ENCODE measurements at places on chromosomes 12 and 14.

DNA sequence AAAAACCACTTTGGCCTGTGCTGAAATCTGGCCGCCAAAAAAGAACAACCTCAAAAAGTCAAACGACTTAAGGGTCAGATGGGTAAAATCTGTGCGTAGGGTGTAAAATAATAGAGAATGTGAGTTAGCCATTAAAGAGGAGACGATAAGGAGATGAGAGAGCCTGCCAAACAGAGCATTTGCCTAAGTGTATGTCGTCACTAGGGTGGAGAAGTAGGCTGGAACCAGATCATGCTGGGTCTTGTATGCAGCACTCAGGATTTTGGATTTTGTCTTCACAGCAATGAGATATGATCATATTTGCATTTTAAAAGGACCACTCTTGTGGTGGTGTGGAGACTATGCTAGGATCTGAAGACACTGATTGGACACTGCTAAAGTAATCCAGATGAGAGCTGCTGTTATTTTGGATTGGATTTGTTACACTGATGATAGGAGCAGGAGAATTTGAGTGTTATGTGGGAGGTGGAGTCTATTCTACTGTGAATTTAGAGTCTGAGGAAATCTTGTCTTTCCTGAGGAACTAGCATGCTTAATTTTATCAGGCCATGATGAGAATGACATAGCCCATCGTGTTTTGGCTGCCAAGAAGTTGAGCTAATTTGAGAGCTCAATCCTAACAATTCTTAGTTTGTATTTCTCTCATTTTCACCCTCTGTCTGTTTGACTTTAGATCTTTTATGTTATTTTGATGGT, 24.8 kb upstream of the DBX2 start:
- DNase-seq, result no peak

GRCh38 chr14:68806526-68807147, 13.8 kb upstream of the ZFP36L1 start:
- no peak for DNase-seq

GRCh38 chr12:27845187-27845586, 65.2 kb upstream of the MANSC4 start:
- no peak for DNase-seq

GRCh38 chr12:112979041-112979680, 842 bp downstream of the OAS2 start:
- no peak for DNase-seq

DNA sequence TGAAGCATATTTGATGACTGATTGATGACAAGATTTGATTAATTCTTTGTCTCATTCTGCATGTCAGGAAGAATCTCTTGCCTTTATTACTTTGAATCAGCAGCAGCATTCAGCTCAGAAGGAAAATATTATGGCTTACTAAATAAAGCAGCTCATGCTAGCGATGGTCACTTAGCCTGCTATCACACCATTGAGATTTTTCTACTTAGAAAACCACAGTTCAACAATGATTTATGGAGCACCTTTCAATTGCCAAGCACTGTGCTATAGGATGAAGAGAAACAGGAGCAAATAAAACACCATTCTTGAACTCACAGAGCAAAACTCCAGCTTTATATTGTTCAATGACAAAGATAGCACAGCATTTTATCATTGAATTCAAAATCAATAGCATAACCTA, 197.7 kb downstream of the CPNE8 start:
- DNase-seq, result no peak

DNA sequence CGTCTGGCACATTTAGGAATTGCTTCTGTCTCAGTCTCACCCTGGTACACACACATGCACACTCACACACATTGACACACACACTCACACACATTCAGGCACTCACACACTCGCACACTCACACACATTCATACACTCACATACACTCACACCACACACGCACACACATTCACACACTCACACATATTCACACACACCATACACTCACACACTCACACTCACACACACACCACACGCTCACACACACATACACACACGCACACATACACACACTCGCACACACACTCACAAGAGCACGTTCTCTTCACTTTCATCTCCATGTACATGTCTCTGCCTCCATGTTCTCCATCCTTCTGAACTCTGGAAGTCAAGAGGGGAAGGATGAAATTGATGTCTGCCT, 23.1 kb upstream of the SMUG1 start:
- no peak for DNase-seq

DNA sequence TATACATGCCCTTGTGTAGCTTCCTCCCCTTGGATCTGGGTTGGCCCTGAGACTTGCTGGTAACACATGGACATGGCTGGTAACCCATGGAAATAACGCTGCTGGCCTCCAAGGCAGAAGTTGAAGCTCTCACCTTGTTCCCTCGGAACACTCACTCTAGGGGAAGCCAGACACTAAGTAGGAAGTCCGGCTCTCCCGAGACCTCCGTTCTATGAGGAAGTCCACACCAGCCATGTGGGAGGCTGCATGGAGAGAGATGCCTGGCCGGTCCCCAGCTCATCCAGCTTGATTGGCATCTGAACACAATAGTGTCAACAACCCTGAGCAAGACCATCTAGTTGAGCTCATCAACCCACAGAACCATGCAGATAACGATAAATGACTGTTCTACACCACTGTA, 39.7 kb upstream of the VRK1 start:
- no peak for DNase-seq

DNA sequence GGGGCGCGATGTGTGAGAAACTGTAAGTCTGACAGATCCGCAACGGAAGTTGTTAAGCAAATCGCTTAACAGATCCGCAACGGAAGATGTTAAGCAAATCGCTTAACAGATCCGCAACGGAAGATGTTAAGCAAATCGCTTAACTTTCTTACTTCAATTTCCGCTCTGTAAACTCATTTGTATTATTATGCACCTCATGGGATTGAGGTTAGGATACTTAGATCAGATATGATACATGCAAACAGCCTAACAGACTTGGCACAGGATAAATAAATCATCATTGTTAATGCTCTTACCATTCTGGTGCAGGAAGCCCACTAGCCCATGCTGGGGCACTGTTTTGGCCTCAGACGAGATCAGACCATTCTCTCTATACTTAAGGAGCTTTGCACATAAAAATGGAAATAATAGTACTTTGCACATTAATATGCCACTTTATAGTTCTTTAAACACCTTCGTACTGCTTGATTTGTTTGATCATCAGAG, 399 bp downstream of the NCAPD2 start:
- DNase-seq, result no peak

- no peak for DNase-seq
These were observed 38.7 kb downstream of the LEMD3 start for GRCh38 chr12:65208125-65208524.

DNA sequence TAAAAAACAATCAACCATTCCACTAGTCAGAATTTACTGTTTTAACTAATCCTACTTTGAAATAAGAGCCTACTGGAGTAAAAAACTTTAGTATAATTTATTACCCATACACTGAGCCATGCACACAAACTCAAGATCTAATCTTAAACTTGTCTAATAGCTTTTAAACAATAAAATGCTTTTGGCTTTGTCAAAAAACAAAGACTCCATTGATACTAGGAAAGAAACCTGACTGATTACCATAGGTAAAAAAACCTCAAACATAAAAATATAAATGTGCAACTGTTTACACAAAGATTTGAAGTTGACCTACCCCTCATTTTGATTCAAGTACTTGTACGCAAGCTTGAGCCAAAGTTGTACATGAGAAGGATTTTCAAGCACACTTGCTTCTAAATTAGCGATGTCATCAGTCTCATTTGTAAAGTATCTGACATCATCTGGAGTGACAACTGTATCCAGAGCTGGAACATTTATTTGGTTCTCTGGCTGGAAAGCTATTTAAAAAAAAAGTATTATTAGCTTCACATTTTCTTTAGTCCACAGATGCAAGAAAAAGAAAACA, 36.1 kb downstream of the ZFC3H1 start:
- DNase-seq, result no peak

- no peak for DNase-seq
These were observed 27.9 kb downstream of the CLEC9A start for GRCh38 chr12:10058387-10058786.

DNA sequence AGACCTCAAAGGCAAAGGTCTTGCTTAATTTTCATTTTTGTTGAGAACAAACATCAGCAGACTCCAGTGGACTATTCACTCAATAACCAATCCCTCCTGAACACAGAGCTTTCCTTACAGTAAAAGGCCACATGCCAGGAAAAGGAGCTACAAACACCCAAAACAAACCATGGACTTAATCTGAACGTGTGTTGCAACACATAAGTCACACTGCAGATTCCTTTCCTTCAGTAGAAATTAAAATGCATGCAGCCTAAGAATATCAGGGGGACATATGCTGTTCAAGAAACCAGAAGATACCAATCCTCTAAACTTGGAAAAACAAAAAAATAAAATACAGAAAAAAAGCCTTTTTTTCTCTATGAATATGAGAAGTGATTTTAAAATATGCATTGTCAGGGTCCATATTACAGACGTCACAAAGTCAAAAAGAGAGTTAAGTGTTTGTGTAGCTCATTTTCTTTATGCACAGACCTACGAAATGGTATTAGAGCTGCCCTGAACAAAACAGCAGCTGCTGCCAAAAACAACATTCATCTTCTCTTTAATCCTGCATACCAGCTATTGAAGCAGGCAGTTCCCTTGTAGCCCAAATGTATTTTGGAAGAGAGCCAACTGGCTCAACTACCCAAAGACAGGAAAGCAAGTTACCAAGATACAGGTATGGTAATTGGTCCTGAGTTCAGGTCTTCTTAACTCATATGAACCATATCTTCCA, 26.2 kb downstream of the KITLG start:
- no peak for DNase-seq

- DNase-seq, result no peak
These were observed 66.0 kb downstream of the DENND5B start for GRCh38 chr12:31524791-31525495.

DNA sequence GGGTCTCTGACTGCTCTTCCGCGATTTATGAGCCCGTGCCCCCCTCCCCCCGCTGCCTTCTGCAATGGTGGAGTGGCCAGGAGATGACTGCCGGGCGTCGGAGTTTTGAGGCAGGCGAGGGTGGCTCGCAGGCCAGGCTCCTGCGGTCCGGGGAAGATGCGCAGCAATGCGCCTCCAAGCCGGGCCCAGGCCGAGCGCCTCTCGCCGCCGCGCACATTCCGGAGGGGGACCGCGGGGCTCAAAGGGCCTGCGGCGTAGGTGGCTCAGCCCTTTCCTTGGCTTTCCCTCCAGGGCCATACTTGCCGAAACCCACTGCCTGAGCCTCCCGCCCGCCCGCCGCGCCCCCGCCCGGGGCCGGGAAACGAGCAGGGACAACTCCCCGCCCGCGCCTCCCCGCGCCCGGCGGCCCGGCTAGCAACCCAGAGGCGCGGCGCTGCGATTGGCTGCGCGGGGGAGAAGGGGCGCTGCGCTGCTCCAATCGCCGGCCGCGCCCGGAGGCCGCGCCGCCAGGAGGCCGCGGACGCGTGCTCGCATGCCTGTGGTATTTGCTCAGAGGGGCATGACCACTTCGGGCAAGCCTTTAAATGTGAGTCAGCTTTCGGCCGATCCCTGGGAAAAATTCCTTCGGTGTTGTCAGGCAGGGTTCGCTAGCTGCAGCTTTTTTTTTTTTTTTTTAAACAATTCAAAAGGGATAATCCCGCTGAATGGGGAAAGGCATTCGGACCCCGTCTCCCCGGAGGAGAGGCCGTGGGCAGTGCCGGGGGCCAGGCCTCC, 157.9 kb upstream of the PARP11 start:
- peak; percentile 4 for DNase-seq

DNA sequence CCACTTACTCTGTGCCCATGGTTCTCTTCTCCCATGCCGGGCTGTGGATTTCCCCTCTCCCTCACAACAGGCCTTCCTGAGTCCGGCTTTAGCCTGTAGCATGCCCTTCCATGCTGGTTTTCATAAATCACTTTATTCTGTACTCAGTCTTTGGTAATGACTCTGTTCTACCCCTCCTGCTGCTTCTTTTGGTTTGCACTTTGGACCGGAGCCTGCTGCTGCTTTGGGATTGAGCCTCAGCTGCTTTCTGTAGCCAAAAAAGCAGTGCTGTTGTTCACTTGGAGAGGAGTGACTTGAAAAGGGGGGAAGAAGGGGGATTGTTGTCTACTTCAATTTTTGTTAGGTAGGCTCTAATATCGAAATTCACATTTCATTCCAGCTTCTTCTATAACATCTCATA, 8.5 kb upstream of the SLC6A13 start:
- no peak for DNase-seq

DNA sequence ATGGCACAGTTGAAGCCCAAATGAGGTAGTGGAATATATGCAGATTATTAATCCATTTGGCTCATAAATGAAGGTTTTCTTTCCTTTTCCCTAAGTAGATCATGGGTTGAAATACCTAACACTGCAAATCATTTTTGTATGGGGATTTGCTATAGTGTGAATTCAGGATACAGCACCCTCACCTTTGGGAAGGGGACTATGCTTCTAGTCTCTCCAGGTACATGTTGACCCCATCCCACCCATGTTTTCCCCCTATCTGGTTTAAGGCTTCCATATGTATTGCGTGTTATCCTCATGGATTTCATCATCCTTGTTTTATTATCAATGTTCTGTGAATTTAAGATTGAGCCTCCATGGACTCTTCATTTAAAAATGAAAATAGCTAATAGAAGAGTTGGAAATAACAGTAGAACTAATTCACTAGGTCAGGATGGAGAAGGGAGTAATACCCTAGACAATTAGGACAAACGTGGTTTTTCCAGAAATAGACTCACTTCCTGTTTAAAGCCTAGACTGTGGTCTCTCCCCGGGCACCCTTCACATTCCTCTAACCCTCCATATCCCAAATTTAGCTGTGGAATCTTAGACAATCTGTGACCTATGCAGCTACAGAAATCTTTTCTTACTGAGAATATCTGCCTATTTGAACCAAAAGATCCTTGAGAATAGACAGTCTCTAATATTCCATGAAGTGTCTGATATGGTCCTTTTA, 56.5 kb downstream of the DAD1 start:
- DNase-seq, result no peak

DNA sequence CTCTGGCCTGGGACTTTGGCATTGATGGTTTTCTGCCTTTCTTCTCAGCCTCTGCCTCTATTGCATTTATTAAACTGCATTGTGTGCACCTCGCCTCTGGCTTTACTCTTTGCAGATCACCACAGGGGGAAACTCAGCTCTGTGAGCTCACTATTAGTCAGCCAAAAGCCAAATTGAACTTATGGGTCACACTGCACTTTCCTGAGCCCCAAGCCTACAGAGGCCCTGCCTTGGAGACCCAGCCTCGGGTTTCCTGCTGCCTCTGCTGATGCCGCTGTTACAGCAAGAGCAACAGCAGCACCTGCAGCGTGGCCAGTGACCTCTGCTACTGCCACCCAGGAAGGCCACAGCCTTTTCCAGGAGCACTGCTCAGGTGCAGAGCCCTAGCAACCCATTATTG, 122.5 kb downstream of the DAD1 start:
- DNase-seq, result no peak

- DNase-seq, result no peak
These were observed 282.2 kb downstream of the RPL10L start for GRCh38 chr14:46369391-46369790.

DNA sequence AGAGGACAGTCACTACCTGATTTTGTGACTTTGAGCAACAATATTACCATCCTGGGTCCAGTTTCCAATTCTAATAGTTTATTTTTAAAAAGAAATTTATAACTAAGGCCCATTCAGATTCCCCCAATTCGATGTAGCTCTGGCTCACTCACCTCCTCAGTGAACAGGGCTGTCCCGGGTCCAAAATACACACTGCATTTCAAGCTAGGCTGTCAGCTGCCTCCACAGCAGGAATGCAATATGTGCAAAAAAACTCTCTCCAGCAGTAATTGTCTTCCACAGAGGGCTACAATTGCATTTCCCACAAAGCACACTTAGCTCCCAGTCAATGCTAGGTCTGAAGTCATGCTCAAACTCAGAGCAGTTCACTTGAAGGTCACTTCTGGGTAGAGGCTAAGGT, 39.3 kb upstream of the ZNF641 start:
- no peak for DNase-seq
